Non-pigmented ciliary epithelial cell (primary cell): ENCODE measurements at places on chromosomes 2 and 18.

DNA sequence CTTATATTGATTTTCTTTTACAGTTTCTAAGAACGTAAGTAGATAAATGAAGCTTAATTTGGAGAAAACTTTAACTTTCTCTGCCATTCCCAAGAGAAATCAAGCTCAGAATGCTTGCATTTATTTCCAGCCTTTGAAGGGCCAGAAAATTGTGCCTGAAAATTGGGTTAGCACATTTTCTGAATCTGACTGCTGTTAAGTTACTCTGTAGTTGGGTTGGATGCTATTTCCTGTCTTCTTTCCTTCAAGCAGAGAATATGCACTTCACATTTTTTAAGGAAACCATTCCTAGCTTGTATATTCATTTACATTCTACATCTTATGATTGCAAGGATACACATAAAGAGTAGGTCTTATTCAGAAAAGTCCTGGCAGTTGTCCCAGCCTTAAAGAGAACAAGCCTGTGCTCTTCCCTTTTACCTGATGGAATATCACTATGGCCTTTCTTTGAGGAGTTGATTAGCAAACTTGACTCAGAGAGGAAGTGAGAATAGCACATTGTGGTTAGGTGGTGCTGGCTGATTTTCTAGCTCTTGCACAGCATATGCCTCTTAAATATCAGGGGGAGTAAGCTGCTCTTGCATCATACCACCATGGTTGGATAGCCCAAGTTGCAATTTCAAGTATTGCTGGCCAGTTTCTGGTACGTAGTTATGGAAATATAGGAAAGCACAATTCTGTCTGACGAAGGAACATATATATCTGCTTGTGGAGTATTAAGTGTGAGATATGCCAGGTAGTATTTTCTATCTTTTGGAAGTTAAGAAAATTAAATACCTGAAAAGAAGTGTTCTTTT, 133.7 kb downstream of the COMMD1 start:
- peak; percentile 41 for DNase-seq

DNA sequence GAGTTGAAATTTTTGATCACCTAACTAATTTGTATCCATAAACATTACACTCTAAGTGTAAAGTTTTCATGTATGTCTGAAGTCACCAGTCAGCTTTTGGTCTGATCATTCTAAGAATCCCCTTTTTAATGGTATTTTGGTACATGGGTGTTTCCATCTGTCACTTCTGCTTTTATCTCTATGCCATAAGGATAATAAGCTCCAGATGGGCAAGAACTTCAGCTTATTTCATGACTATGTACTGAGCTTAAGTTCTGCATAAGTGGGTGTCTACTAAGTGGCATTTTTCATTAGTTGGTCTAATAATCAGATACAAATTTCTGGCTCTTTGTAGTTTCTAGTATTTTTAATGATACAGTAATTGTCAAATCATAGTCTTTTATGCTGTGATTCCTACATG, 20.4 kb downstream of the UBXN4 start:
- no peak for DNase-seq

DNA sequence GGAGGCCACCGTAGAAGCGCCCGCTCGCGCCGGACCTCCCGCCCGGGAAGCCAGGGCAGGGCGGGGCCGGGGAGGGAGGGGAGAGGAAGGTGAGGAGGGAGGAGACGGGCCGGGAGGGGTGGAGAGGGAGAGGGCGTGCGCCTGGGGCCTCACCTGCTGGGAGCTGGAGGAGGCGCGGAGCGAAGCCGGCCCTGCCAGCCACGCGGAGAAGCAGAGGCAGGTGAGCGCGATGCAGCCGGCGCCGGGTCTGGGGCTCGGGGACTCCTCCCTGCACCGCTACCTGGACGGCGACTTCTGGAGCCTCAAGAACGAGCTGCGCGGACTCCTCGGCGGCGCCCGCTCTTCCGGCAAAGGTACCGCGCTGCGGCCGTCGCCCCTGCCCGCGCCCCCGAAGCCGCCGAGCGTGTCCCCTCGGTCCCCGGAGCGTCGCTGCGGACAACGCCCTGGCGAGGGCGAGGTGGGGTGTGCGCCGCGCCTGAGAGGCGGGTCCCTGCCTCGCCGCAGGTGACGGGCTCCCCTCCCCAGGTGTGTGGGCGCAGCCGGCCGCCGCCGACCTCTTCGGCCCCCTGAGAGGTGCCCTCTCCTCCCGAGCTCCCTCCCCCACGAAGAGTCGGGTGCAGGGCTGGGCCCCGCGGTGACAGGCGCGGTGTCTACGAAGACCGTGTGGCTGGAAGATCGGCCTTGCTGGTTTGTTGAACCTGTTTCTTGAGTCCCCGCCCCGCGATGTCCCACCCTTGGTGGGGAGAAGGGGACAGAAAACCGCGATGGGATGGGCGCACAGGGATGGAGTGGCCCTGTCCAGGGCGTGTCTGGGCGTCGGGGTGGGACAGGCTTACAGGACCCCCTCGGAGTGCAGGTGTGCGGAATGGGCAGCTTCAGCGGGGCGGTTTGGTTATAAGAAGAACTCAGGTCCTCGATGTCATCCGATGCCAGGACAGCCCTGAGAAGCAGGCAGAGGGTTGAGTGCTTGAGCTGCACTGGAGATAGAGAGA, at the start of gene ACOXL:
Gene ACOXL (plus strand): TSS at position 152 of the 992 bp plus-strand sequence. CDS start 35,817 bp downstream, outside the sequence.
- DNase-seq: no peak

- no peak for DNase-seq
Measured at GRCh38 chr2:133676392-133677130, 108.3 kb upstream of the NCKAP5 start.

DNA sequence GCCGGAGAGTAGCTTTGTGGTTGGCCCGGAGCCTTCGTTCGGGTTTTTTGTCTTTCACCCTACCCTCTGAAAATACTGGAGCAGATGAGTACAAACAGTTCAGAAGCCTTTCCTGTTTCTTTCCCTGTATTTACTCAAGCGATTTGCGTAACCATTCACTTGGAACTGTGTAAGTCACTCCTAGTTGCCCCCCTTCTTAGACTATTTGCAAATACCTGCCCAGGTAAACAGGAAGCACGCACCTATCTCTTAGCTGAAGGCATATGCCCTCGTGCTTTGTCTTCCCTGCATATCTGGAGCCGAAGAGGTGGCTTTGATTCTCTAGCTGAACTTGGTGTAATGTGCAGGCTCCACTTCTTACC, 1.4 kb downstream of the KCNS3 start:
- no peak for DNase-seq
